ENCODE measurements at places on chromosomes 3 and 15.

DNA sequence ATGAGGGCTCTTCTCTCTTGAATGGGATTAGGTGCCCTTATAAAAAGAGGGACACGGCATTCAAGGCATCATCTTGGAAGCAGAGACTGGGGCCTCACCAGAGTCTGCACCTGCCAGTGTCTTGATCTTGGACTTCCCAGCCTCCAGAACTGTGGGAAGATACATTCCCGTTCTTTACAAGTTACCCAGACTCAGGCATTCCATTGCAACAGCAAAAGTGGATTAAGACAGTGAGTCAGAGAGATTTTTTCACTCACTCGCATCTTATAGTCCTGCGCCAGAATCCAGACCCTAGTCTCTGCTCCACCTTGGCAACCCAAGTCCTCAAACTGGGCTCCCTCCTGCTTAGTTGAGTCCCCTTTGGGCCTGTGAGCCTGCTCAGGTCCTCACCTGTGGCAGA lies 2.7 kb downstream of the LCTL start:
- DNase-seq: no peak

GRCh38 chr15:61115679-61116078 lies 113.4 kb downstream of the RORA start:
- no peak for DNase-seq

- no peak for DNase-seq
Measured at GRCh38 chr15:85063522-85064079, 81.9 kb downstream of the PDE8A start.

GRCh38 chr3:60192297-60193114 lies 1058.7 kb downstream of the FHIT start:
- DNase-seq: no peak

DNA sequence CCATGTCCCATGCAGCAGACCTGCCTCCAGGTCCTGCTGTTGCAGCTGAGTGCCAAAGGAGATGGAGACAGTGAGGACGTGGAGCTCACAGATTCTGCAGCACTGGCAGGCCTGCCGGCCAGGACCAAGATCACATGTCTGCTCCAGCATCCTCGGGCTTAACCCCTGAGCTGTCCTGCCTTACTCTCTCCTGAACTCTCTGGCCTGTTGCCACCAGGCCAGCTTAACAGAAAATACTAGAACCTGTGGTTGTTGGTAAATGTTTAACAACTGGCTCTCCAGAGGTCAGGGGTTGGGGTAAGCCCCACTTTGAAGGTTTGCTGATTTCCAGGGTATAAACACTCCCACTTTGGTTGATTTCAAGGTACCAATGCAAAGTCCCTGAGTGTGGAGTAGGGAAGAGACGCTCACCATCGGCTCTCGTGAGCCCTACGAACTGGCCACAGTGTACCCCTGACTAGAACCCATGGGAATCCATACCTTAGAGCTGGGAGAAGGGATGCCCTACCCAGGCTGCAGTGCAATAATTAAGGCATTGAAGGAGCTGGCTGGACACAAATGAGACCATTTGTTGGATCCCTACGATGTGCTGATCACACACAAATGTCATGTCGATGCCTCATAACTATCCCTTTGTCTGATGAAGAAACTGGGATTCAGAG lies 147.9 kb downstream of the OR4M2 start:
- no peak for DNase-seq

DNA sequence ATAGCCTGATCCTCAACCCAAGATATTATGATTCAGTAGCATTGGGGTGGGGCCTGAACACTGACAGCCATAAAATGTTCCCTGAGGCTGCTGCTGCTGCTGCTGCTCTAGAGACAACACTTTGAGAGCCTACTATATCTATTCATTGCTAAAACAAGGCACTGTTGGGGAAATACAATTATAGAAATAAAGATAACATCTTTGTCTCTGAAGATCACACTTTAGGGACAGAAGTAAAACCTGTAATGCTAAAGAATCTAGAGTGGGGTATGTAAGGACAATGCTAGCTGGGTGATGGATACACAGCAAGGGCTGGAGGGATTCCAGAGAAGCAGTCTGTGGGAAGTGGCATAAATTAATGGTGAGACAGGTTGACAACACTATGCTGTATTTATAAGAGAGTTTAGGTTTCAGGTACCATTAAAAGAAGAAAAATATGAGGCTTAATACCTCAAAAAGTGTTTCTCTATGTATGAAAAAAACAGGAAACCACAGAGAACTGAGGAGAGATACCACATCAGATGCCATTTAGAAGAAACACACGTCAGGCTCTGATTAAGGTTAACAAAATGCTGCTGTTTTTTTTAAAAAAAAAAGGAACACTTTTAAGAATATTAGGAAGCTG lies 115.9 kb downstream of the CBLB start:
- DNase-seq: no peak

DNA sequence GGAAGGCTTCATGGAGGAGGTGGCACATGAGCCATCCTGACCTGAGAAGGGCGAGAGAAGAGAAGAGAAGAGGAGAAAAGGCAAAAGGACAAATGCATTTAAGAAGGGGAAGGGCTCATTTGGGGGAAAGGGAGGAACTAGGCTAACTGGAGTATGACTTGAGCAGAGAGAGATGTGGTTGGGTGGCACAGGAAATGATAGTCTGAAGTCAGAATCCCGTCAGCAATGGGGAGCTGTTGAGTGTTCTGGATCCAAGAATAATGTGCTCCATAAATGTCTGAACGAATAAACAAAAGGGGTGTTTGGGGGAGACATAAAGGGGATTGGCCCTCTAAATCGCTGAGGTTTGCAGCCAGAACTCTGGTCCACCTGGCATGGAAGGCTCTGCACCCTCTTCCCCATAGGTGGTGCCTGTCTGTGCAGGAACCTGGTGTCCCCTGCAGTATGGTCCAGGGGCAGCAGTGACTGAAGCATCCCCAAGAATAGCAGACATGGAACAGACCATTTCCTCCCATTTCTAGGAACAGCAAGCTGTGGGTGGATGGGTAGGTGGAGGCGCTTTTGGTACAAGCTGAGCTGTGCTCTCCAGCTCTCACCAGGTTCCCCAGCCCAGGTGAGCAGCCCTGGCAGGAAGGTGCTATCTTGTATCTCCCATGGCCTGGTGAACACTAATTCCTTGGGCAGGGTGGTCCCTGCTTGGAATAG lies 15.2 kb downstream of the CORO2B start:
- no peak for DNase-seq

GRCh38 chr15:40190591-40190990 lies 29.7 kb downstream of the BUB1B start:
- peak; percentile 72 for DNase-seq

- no peak for DNase-seq
Measured at GRCh38 chr15:80892414-80892813, 97.2 kb downstream of the MESD start.

DNA sequence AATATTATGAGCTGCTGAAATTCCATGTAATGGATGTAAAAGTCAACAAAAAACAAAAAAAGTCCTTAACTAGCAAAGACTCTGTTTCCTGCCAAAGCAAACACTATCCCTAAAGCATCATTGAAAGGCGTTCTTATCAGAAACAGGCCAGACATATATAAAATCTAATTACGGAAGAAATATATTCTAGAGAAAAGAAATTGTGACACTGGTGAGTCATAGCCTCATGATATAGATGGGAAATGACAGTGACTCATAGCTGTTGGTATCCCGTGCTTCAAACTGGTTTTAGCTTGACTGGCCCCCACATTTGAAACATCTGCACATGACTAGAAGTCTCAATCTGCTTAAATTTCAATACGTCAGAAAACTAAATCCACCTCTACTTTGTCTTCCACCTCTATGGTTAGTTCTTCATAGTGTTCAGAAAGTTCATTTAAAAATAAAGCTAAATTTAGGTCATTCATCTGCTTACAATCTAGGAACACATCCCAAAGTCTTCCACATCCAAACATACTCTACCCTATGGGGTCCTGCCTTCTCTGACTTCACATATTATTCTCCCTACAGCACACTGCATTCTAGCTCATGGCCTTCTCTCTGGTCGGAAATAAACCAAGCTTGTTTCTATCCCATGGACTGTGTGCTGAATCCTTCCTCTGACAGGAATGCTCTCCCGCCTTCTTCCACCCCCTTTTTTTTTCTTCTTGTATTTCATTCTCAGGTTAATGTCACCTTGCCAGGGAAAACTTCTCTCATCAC lies 456.3 kb upstream of the ARRDC4 start:
- peak; percentile 79 for DNase-seq

DNA sequence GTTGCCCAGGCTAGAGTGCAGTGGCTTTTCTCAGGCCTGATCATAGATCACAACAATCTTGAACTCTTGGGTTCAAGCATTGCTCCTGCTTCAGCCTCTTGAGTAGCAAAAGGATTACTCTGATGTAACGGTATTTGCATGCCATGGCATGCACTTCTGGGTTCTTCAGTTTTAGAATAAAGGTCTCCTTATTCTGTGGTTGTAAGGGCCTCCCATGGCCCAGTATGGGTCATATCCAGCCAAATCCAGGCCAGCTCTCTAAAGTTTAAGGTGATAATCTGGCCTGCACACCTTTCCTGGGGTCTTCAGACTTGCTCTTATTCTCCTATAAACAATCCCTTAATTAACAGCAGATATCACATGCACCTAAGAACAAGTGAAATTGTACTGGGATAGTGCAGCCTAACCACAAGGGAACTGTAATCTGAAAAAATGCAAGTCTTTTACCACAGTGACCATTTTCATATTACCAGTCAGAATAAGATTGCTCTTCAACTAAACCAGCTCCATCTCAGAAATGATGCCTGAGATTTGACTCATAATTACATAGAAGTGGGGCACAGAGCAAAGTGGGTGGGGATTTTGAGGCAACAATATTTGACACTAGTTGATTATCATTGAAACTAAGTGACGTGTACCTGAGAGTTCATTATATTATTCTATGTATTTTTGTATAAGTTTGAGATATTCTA lies 25.4 kb downstream of the COMMD2 start:
- DNase-seq: no peak

DNA sequence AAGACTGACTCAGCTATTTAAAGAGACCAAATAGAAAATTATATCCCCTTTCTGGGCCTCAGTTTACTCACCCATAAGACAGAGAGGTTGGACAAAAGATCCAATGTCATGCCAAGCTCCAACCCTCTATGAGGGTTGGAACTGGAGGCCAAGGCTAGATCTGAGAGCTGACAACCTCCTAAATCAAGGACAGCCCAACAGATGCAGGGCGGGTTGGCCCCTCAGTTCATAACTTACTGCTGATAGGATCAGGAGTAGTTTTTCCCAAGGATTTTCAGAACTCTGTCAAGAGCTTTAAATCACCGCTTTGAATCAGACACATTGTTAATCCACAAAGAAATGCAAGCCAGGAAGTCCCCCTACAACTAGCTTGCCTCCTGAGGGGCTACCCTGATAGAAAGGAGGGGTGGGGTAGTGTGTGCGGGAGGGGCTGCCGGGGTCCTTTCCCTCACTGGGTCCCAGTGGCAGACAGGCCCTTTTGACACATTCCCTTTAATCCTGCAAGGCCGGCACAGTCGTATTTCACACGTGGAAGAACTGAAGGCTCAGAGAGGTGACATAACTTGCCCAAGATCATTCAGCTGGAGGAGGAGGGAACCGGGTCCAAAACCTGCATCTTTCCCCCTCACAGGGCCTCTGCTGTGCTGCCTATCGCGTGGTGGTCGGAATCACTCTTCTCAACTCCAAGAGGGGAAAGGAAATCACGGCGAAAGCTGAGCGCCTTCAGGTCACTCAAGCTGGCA lies 21.4 kb downstream of the BMF start:
- no peak for DNase-seq

- no peak for DNase-seq
Measured at GRCh38 chr15:38518084-38518483, 46.5 kb downstream of the RASGRP1 start.

DNA sequence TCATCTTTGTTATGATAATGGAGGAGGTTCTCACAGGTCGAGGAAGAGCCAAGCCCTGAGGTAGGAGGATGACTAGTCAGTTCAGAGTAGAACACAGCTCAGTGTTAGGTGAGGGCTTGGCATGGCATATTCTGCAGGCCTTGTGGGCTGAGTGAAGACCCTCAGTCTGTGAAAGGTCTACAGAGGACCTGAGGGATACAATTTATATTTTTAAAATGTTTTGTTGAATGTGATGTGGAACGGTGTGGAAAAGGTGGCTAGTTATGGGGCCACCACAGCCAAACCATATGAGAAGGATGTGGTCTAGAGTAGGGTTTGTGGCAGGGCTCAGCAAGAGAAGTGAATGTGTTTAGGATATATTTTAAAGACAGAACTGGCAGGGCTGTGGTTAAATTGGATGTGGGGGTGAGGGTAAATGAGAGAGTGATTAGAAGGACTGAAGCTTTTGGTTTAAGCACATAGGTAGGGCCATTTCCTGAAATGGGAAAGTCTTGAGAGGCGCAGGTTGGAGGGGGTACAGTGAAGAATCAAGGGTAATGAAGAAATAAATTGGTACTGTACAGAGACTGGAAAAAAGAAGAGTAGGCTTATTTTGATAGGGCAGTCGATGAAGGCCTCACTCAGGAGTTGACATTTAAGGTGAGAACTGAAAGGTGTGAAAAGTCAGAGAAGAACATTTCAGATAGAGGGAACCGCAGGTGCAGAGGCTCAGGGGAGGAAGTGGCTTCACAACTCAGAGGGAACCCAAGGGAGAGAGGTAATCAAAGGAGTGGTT lies 60.5 kb downstream of the SPTSSB start:
- no peak for DNase-seq

DNA sequence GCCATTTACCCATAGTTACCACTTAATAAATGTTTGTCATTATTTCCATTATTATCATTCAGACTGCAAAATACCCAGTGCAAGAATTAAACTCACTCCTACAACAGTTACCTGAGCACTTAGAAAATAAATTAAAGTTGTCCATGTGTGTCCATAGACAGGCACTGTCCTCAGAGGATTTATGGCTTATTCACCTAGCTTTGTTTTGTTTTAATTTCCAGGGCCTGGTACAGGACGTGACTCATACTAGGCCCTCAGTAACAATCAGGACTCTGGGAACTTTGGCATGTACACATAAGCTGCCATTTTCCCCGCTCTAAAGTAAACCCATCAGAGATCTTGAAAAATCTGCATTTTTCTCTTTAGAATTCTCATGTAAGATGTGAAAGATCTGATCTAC lies 458.5 kb upstream of the ARRDC4 start:
- DNase-seq: no peak

GRCh38 chr3:189025866-189026265 lies 145.9 kb upstream of the TPRG1 start:
- no peak for DNase-seq

- DNase-seq: no peak
Measured at GRCh38 chr15:60901647-60902046, 327.5 kb downstream of the RORA start.

- no peak for DNase-seq
Measured at GRCh38 chr15:38463893-38464292, 10.0 kb downstream of the FAM98B start.

Measured in HS-5 (cell line).